ENCODE measurements at places on chromosomes 4 and X.

DNA sequence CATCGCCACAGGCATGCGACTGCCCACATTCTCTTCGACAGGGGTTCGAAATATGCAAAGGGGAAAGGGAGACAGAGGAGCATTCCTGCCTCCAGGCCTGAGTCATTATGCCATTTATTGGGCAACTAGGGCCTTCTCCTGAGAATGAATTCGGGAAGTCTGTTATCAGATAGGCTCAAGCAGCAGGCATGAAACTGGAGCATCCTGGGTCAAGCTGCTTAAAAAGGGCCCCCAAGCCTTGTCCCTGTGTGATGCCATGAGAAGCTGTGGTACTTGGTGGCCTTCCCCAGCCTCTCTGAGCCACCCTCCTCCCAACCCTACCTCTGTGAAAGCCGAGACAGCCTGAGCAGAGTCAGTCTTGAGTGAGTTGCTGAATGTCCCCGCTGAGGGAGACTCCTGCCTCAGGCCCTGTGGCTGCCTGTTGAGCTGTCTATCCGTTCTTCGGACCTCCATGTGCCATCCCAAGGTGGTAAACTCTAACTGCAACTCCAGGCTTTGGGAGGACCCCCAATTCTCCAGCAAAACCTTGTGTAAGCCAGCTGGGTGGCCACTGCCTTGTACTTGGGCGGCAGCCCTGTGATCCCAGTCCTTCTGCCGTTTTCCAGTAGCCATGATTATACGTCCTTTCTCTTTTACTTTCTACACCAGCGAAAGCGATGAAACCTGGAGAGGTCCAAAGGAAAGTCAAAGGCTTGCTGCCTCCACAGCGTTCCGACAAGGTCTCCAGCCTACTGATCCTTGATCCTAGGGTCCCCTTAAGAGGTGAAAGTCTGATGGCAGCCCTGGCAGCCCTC lies 37.7 kb downstream of the NBDY start:
- no peak for DNase-seq

DNA sequence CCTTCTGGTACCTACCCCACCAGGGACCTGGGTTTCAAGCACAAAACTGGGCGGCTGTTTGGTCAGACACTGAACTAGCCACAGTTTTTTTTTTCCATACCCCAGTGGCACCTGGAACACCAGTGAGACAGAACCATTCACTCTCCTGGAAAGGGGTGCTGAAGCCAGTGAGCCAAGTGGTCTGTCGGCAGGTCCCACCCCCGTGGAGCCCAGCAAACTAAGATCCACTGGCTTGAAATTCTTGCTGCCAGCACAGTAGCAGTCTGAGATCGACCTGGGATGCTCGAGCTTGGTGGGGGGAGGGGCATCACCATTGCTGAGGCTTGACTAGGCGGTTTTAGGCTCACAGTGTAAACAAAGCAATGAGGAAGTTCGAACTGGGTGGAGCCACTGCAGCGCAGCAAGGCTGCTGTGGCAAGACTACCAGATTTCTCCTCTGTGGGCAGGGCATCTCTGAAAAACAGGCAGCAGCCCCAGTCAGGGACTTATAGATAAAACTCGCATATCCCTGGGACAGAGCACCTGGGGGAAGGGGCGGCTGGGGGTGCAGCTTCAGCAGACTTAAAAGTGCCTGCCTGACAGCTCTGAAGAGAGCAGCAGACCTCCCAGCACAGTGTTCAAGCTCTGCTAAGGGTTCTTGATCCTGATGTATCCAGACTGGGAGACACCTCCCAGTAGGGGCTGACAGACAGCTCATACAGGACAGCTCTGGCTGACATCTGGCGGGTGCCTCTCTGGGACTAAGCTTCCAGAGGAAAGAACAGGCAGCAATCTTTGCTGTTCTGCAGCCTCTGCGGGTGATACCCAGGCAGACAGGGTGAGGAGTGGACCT lies 223.0 kb downstream of the COX18 start:
- no peak for DNase-seq

- no peak for DNase-seq
These were observed 46.0 kb downstream of the COQ2 start for GRCh38 chr4:83238393-83239248.

DNA sequence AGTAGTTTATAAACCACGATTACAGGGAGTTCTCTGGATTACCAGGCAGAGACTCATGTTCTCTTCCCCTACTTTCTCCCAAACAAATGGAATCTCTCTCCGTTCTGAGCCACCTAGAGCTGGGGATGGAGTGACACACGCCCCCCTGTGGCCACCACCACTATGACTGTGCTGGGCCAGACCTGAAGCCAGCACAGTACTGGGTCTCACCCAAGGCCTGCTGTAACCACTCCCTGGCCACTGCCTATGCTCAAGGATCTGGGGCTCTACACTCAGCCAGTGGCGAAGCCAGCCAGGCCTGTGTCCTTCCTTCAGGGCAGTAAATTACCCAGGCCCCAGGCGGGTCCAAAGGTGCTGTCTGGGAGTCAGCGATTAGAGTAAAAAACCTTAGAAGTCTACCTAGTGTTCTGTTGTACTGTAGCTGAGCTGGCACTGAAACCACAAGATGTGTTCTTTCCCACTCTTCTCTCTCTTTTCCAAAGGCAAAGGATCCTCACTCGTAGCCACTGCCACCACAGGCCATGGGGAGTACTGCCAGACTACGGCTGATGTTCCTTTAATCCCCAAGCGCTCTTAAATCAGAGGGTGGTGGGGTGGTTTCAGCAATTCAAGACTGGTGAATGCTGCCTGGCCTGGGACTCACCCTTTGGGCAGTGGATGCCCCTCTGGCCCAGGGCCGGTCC lies 412.2 kb upstream of the ARX start:
- DNase-seq = no peak

GRCh38 chr4:108709234-108709633 lies 53.6 kb downstream of the ETNPPL start:
- no peak for DNase-seq

- DNase-seq = no peak
These were observed 16.2 kb downstream of the AWAT2 start for GRCh38 chrX:70033348-70034051.

DNA sequence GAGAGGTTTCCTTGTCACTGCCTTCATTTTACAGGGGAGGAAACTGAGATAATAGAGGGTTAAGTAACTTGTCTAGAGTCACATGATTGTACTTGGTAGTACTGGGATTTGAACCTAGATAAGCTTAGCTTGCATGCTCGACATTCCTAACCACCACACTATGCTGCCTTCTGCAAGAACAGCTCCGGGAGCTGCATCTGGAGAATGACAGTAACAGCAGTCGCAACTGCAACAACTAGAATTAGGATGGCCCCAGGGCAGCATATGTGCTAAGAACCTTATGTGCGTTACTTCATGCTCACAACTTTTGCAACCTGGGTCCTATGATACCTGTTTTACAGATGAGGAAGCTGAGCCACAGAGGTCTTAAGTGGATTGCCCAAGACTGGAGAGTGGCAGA lies 89.5 kb upstream of the LCORL start:
- no peak for DNase-seq

- no peak for DNase-seq
These were observed 41.6 kb upstream of the PPARGC1A start for GRCh38 chr4:23931489-23931830.

DNA sequence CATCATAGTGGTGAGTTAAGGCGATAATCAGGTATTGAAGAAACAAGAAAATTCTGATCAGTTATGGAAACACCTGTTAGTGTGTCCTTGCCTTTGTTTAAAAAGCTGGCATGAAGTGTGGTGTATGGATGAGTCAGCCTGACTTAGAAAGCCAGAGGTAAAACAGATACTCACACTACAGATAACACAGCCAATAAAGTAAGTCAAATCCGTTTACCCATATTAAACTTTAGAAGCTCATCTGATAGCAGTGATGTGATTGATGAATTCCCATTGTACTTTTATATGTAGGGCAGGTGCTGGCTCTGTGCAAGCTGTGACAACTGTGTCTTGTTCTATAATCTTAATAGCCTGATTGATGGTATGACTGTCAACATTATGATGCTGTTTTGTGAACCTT lies 1392.7 kb upstream of the IGFBP7 start:
- no peak for DNase-seq

GRCh38 chr4:66613591-66613990 lies 931.7 kb downstream of the CENPC start:
- no peak for DNase-seq

DNA sequence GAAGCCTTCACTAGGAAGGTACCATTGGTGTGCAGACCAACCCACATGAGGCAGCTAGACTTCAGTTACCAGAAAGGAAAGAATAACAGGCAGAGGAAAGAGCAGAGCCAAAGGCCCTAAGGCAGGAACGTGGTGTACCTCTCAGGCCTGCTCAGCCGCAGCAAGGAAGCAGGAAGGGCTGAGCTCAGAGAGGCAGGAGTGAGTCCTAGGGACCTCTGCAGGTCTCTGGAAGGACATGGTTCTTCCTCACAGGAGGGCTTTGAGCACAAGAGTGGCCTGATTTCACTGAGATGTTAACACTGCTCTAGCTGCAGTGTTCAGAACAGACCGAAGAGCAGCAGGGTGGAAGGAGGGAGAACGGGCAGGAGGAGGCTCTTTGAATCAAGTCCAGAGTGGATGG lies 124.6 kb downstream of the DCHS2 start:
- no peak for DNase-seq

GRCh38 chr4:23686169-23686897 lies 203.5 kb downstream of the PPARGC1A start:
- no peak for DNase-seq

DNA sequence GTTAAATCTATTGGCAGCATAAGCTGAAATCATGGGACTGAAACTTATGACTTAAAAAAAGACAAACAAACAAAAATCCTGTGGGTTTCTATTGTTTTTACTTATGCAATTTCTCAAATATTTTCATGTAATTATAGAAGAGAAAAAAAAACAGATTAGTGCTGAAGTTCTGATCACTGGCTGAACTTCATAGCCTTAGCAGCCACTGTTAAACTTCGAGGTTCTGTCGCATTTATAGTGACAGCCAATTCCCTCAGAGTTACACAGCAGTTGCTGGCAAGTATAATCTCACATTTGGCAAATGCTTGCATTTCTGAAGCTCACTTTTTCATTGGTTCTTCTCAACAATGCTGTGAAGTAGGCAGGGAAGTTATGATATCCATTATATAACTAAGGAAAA lies 748.9 kb upstream of the MAGEB2 start:
- no peak for DNase-seq

- DNase-seq = no peak
These were observed 136.0 kb downstream of the NKX6-1 start for GRCh38 chr4:84362896-84363655.

- DNase-seq = no peak
These were observed 16.0 kb downstream of the CLDN22 start for GRCh38 chr4:183304067-183304466.

DNA sequence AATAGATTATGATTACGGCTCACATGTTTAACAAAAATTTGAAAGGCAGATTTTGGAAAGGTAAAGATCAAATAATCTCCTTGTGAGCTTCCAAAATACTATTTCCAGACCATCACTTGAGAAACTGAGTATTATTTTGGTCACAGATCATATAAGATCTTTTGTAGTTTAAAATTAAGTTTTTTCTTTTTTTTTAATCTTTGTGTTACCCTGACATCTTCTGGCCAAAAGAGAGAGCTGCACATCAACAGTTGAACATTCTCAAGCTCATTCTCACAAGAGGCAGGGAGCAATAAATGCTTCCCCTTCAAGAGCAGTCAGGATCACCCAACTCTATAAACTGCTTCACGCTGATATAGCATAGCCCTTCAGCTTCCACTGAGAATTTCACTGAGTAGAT lies 15.9 kb downstream of the TMEM192 start:
- DNase-seq = no peak

- no peak for DNase-seq
These were observed 110.7 kb upstream of the GALNT7 start for GRCh38 chr4:173057901-173058300.

DNA sequence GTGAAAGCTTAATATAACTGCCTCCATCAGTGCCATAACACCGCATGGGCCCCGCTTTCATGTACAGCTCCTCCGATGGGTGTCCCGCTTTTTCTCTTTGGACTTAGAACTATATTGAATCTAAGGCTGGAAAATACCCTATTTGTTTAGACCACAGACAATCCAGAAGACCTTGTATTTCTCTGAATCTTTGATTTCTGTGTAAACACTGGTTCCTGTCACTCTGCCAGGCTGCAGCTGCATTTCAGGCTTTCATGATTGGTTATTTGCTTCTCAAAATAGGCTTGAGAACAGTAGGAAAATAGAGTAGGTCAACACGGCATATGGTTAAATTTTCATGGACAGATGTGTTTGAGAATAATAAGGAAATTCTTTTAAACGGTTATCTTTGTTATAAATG lies 80.0 kb downstream of the NWD2 start:
- no peak for DNase-seq

DNA sequence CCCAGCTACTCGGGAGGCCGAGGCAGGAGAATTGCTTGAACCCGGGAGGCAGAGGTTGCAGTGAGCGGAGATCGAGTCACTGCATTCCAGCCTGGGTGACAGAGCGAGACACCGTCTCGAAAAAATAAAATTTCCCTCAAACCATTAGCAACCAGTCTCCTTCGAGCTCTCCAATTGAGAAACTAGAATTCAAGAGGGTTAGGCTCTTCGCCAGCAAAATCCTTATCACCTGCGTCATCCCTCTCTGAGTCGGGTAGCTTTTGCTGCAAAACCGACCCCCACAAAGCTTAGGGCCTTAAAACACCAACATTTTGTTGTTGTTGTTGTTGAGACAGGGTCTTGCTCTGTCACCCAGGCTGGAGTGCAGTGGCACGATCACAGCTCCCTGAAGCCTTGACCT lies 75.1 kb upstream of the DDX3X start:
- DNase-seq = no peak

DNA sequence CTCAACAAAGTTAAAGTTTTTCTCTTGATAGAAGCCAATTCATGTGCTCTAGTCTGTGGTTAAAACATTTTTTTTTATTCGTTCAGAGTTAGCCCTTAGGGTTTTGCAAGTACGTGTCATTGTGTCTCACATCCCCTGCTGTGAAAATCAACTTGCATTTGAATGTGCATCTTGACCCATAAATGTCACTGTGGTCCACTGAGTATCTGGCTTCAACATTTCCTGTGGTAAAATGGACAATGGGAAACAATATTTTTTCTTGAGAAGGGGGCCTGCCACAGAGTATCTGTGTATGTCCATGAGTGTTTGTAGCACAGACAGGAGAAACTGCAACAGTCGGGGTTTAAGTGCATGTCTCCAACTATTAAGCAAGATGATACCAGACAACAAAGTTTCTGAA lies 554.8 kb upstream of the TENM3 start:
- no peak for DNase-seq

DNA sequence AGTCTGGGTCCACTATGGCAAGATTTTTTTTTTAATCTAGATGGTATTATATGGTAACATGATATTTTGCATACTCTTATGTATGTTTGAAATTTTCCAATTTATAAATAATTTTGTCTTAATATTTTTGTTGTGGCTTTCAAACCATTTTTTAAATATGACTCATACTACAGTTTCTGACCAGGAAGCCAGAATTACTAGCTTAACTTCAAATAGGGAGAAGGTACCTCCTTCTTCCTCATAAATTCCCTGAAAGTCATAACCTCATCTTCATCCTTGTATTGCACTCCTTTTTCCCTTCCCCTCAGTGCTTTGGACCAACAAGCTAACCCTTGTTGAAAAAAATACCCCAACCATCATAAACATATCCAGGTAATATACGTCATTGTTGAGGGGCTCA lies 21.6 kb downstream of the ARAP2 start:
- no peak for DNase-seq

- DNase-seq = no peak
These were observed 345.0 kb downstream of the FBXW7 start for GRCh38 chr4:152190907-152191306.

GRCh38 chr4:26590639-26591038 lies 6.8 kb downstream of the TBC1D19 start:
- no peak for DNase-seq

All from stimulated activated CD8-positive, alpha-beta memory T cell treated with anti-CD3 and anti-CD28 coated beads, Interleukin-7, amount 100 ng/mL, for 1 hour (primary cell).